ENCODE measurements at places on chromosomes 12 and 14.

DNA sequence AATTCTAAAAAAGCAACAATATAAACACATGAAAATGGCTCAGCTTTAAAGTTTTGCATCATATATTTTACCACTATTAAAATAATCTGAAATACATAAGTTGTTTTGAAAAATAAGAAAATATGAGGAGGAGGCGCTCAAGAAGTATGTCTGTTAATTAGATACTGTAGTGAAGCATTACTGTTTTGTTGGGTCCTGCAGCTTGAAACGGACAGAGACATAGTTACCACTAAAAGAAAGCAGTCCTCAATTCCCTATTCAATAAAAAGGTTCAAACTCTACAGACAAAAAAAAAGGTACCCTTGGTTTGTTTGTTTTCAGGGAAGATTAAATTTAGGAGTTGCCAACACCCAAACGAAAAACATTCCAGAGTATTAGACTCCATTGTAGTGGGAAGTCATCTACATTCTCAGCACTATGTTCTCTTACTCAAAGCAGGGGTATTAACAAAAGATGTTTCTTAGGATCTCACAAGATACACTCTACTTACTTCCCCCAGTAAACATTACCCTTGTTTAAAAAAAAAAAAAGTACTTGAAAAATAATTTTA is 3.0 kb downstream of the PAWR start:
- DNase-seq = no peak

- DNase-seq = peak; percentile 68
Measured at GRCh38 chr14:25833341-25834126, 764.3 kb downstream of the NOVA1 start.

- DNase-seq = peak; percentile 24
Measured at GRCh38 chr12:26196421-26196716, 996 bp downstream of the SSPN start.

GRCh38 chr12:130253866-130254265 is 83.8 kb upstream of the PIWIL1 start:
- DNase-seq = no peak

DNA sequence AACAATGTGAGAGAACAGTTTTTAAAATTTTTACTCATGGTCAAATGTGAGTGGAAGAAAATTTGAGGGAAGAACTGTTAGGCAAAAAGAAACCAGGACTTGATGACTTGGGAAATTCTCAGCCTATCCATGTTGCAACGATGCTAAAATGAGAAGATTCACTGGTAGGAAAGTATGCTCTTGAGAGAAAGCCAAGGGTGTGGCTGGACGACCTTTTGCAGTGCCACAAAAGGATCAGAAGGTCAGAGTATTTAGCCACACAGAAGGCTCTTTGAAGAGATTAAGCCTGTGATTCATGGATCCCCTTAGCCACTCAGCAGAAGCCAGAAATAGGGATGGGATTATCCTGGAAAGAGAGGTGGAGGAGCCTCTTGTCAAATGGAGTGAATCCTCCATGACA is 336.8 kb downstream of the LRIG3 start:
- DNase-seq = no peak

- peak; percentile 70 for DNase-seq
Measured at GRCh38 chr14:75876530-75876929, 105.3 kb downstream of the TGFB3 start.

GRCh38 chr12:58159941-58160340 is 218.6 kb downstream of the ATP23 start:
- DNase-seq = no peak

DNA sequence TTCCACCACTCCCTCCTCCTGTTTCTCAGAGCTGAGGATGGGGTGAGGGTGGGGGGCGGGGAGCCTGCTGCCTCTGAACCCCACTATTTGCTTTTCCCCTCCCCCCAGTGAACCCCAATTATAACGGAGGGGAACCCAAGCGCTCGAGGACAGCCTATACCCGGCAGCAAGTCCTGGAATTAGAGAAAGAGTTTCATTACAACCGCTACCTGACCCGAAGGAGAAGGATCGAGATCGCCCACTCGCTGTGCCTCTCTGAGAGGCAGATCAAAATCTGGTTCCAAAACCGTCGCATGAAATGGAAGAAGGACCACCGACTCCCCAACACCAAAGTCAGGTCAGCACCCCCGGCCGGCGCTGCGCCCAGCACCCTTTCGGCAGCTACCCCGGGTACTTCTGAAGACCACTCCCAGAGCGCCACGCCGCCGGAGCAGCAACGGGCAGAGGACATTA is 1.1 kb downstream of the HOXC4 start:
- DNase-seq = no peak

GRCh38 chr12:1696800-1697199 is 5.9 kb downstream of the ADIPOR2 start:
- DNase-seq = no peak

DNA sequence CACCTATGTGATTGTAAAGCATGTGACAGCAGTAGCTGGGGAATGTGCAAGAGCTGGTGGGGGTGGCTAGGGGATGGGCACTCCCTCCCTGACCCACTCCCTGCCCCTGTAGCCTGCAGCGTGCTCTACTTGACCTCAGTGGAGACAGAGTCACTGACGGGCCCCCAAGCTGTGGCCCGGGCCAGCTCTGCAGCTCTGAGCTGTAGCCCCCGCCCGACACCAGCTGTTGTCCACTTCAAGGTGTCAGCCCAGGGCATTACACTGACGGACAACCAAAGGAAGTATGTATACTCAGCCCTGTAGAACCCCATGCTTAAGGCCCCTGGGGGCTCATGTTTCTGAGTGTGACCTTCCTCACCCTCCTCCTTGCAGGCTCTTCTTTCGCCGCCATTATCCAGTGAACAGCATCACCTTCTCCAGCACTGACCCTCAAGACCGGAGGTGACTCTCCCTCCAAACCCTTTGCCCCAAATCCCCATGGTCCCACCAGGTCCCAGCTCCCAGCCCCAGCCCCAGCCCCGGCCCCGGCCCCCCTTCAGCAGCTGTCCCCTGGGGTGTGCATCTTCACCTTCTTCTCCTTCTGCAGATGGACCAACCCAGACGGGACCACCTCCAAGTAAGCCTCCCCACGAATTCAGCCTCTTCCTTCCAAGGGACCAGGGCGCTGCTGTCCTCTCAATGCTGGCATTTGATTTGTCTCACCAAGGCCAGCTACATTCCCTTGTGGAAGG is 13.3 kb downstream of the TNS2 start:
- no peak for DNase-seq

DNA sequence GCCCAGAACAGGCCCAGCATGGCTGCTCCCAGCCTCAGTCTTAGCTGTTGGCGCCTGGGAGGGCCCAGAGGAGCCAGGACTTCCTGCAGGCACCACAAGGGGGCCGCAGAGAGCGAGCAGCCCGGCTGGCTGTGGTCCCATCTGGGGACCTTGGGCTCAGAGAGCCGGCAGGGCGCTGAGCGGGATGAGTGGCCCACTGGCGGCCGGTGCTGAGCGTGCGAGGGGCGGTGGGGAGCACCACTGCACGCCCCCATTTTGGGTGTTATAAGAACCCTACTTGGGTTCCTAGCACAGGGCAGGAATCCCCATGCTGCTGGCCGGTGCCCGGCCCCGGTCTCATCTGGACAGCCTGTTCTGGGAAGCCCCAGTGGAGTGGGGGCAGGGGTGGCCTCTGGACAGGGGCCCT is 25.9 kb upstream of the CRIP2 start:
- peak; percentile 64 for DNase-seq

- DNase-seq = no peak
Measured at GRCh38 chr14:49538852-49539251, 47.3 kb downstream of the RPS29 start.

DNA sequence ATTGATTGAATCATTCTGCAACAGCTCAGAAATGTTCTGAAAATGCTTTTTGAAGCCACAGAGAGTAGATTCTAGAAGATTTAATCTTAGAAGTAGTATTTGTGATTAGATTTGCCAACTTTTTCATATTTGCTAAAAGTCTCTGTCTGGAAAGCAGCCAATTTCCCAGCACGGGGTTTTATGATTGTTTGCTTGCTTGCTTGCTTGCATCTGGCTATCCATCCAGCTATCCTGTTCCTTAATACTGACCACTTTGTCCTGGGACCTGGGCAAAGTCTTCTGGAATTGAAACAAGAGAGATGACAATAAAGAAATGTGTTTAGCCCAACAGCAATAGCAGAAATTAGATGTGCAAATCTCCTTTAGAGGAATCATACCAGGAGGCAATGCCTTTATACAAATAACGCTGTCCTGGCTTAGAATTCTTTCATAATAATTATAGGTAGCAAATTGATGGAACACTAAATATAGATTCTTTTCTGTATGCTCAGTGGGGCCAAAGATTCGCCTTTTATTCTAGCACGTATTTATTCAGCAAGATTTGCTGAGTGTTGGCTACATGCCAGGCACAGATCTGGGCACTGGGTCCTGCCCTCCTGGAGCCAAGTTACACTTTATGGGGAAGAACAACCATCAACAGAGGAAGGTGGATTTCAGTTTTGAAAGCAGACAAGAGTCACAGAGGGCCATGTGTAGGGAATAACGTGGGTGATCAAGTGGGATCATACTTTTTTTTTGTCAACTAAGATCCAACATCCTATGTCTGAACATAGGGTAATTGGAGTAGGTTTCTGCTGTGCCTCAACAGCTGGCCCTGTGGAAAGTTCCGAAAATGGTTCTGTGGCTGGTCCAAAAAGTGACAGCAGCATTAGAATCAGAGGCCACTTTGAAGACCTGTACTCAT is 25.3 kb downstream of the MYBPC1 start:
- no peak for DNase-seq

DNA sequence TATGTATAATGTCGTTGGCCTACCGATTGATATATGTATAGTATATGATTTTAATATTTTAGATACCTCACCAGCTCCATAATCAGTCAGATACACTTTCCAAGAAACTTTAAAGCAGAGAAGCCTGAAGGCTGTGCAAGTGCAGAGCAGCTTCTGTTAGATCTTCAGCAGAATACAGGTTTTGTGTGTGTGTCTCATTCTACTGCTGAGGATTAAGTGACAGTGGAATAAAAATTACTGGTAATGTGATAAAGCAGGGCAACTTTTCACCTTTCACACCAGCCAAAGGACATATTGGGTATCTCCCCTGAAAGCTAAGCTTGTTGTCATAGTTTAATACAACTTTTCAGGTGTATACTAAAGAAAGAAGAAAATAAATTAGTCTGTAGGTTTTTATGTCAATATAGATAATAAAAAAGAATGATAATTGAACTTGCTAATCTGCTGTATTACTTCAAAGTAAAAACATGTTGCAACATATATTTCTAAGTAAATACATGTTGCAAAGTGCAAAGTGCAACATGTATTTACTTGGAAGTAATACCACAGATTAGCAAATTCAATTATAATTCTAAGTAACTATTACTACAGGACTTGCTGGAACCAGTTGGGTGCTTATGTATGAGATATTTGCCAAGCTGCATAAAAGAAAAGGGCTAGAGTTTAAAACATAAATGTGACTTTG is 128.3 kb downstream of the SLC16A7 start:
- DNase-seq = no peak

DNA sequence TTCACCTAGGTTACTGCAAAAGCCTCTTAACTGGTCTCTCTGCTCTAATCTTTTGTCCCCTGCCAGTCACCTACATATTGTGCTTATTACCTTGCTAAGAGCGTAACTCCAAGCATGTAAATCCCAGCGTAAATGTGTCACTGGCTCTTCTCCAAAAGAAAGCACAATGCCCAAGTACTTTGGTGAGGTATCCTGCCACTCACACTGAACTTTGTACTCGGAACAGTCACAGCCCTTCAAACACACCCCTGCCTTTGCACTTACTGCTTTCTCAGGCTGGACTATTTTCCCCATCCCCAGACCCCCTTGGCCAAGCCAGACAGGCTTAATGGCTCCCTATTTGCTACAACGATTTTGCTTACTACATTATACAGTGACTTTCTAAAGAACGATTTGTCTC is 31.7 kb downstream of the GALNT4 start:
- no peak for DNase-seq

DNA sequence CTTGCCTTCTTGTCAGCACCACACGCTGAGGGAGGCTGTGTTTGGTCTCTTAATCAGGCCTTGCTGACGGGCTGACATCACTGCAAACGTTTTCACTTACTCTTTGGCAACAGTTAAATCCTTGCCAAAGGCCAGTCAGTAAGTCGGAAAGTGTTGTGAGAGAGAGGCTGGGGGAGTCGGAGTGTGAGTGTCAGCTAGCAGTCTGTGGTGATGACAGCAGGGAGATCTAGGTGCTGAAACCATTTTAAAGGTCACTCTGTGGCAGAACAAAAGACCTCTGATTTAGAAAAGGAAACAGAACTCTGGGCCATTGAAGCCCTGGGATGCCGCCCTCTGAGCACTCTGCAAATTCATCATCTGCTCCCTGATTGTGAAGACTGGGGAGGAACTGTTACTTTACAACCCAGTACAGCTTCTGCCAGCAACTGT is 143.5 kb downstream of the PAX9 start:
- no peak for DNase-seq

- no peak for DNase-seq
Measured at GRCh38 chr12:95838125-95838524, 20.6 kb upstream of the SNRPF start.

DNA sequence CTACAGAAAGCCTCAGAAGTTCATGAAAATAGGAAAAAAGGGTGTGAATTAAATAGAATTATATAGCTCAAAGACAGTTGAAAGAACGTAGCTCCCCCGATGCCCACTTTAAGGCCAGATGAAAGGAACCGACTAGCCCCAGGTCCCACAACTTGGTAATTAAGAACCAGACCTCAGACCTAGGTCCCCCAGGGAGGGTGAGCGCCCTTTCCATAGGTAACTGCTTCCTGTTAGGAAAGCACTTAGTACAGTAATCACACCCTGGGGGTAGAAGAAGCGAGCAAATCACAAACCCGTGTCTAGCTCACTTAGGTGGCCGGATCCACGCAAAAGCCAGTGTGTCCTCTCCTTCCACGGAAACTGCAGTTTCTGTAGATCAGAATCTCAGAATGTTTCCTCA is 77.1 kb downstream of the PLXNC1 start:
- no peak for DNase-seq

DNA sequence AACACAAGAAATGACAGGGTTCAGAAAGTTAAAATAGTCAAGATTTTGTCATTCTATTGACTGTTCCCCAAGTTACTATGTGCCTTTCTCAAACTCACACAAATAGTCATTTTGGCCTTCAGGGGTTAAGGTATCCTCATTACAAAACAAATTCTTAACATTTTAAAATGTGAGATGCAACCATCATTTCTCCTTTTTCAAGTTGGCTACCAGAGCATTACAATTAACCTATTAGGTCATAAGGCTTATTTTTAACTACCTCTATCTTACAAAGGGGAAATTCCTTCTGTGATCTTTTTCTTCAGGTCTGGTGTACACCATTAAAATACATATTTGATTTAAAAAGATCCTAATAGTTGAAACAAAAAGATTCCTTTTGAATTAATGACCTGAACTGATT is 61.2 kb downstream of the SLC38A1 start:
- no peak for DNase-seq

- DNase-seq = no peak
Measured at GRCh38 chr12:57795354-57795753, 12.8 kb downstream of the TSFM start.

GRCh38 chr12:12717586-12718380 is 615 bp downstream of the CDKN1B start:
- DNase-seq = no peak

- no peak for DNase-seq
Measured at GRCh38 chr12:83613586-83614110, 926.9 kb downstream of the TMTC2 start.

- peak; percentile 25 for DNase-seq
Measured at GRCh38 chr12:90999966-91000365, 4.8 kb downstream of the EPYC start.

Measured in fibroblast of pulmonary artery (primary cell).